ENCODE measurements at places on chromosomes 4 and X. TPM values are rescaled to one million over a fixed set of nuclear protein-coding genes. Genes with fewer than 3 reads are reported as not detected.

GRCh38 chr4:32477518-32477917 lies 1757.3 kb downstream of the PCDH7 start:
- DNase-seq, result no peak

The NR3C2 gene
- 10.1 TPM for total RNA-seq

GRCh38 chr4:47686294-47686872 lies 151.5 kb downstream of the CORIN start:
- no peak for DNase-seq

GRCh38 chrX:136259543-136259942 lies 8.3 kb upstream of the MAP7D3 start:
- DNase-seq, result no peak

Measured in cerebellum (tissue), 4 donors.